ENCODE measurements at places on chromosomes 11 and 22. TPM values are rescaled to one million over a fixed set of nuclear protein-coding genes. Genes with fewer than 3 reads are reported as not detected.

CRYBA4 gene
- total RNA-seq: not detected

KRTAP5-1 gene
- not detected for total RNA-seq

GRCh38 chr11:16924462-16924825 lies 89.8 kb downstream of the PLEKHA7 start:
- no peak for DNase-seq

DNA sequence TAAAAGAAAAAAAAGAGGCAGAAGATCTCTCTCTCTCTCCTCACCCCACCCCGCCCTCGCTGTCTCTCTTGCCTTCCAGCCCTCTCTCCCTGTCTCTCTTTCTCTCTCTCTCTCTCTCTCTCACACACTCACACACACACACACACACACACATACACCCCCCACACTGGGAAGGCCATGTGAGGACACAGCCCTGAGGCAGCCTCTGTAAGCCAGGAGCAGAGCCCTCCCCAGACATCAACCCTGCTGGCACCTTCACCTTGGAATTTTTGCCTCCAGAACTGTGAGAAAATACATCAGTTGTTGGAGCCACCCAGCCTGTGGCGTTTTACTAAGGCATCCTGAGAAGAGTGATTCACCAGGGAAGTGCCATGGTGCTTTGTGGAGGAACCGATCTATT lies 14.7 kb downstream of the APOL3 start:
- no peak for DNase-seq

DNA sequence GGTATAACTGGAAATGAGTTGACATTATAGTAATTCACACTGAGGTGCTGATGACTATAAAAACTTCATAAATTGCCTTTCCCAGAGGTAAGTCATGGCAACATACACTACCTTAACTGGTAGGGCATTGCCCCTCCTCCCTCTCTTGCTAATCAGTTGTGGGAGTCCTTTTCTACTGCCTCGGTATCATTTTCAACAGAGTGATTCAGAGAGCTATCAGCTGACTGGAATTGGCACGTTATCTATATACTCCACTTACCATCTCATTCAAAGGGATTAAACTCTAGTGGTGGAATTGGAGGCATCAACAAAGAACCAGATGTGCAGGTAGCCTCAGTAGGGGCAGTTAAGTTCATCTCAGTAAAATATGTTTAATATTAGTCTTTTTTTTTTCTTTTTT lies 8.0 kb upstream of the NUP160 start:
- no peak for DNase-seq

DNA sequence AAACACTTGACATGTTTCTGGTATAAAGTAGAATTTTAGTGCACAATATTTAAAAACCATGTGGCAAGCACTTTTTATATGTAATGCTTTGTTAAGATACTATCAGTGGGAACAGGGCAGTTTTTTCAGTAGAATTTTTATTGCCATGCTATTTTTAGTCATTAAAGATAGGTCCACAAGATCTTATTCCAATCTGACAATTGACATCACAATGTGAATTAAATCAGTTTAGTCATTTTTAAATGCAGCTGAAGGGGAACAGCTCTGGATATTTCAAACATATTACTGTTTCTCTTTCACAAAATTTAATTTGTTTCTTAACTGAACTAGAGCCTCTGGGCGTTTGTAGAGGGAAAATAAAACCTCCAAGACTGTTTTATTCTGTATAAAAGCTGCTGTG lies 194.1 kb downstream of the MSANTD4 start:
- DNase-seq: no peak

GRCh38 chr22:36160499-36160942 lies at the start of gene APOL3:
Gene APOL3, minus strand, starts transcription at chr22:36160755. Its CDS starts 11,700 bp downstream, at chr22:36149055.
- peak; percentile 18 for DNase-seq

DNA sequence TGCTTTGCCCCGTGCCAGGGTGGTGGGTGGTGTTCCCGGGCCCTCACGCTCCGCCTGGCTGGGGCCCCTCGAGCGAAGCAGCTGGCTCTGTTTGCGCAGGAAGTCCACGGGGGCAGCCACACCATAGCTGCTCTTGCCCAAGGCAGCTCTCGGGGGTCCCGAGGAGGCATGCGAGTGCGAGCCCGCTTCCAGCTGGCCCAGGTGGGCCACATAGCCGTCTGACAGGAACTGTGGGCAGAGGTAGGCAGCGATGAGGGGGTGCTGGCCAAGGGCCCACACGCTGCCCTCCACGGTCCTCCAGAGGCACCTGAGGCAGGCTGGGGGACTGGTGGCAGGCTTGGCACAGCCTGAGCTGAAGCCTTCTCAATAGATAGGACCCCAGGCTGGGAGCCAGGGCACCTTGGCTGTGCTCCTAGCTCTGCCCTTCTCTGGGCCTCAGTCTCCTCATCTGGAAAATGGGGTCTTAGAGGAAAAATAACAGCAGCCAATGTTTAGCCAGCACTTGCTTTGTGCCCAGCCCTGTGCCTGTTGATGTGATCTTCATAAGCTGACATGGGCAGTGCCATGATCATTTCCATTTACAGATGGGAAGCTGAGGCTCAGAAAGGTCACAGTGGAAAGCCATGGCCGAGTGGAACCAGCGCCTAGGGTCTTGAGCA lies 9.4 kb downstream of the AIP start:
- DNase-seq: no peak

DNA sequence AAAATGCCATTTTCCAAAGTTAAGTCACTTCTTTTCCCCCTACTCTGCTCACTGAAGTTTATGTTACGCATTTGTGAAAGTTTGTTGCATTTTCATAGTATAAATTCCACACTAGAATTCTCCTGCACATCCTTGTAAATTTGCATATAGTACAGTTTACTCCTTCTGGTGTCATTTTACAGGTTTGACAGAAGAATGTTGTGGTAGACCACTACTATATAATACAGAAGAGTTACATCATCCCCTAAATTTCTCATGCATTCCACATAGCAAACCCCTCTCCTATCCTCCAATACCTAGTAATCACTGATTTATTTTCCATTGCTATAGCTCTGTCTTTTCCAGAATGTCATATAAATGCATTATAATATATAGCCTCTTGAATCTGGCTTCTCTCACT lies 64.5 kb downstream of the CCDC73 start:
- no peak for DNase-seq
